ENCODE measurements at places on chromosomes 16 and 17.

- peak; percentile 65 for DNase-seq
Observed at GRCh38 chr17:43673516-43674323, 12.0 kb upstream of the MEOX1 start.

DNA sequence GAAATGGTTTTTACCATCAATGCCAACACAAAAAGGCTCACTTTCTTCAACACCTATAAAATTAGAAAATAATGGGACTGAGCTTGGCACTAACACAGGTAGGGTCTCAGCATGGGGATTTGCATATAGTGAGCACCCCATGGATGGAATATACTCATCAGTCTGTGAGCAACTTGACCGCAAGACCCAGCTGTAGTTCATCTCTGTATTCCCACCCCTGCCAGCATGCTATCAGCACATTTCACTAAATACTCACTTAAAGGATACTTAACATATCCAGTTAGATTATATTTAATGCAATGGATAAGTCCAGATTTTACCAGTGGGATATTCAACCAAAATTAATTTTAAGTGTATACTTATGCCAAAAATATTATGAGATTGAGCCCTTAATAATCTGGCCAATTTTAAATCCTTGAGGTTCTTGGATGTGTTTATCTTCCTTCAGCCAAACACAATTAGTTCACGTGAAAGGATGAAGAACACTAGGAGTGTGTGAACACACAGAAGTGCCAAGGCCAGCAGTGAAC, 66.7 kb downstream of the C16orf95 start:
- no peak for DNase-seq

GRCh38 chr17:40873801-40874200, 6.8 kb upstream of the KRT12 start:
- no peak for DNase-seq

DNA sequence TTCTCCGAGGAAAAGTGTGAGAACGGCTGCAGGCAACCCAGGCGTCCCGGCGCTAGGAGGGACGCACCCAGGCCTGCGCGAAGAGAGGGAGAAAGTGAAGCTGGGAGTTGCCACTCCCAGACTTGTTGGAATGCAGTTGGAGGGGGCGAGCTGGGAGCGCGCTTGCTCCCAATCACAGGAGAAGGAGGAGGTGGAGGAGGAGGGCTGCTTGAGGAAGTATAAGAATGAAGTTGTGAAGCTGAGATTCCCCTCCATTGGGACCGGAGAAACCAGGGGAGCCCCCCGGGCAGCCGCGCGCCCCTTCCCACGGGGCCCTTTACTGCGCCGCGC, at the start of gene ERBB2:
TSS of gene ERBB2 (plus strand) at position 247 of the 330 bp plus-strand sequence. CDS start 175 bp downstream, outside the sequence.
- DNase-seq = peak; percentile 83

DNA sequence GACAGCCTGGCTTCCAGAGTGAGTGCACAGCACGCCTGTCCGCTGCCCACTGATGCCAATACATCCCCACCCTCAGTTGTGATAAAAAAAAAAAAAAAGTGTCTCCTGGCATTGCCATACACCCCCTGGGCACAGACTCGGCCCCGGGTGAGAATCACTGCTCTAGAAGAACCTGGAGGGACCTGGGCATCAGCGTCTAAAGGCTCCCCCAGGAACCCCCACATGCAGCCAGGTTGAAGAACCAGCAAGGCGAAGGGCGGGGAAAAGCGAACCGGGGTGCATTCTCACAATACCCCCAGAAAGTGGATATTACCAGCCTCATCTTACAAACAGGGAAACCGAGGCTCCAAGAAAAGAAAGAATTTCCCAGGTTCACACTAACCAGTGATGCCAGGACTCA, 27.7 kb downstream of the TBC1D16 start:
- no peak for DNase-seq

- no peak for DNase-seq
Observed at GRCh38 chr16:24617502-24617901, 78.1 kb downstream of the RBBP6 start.

DNA sequence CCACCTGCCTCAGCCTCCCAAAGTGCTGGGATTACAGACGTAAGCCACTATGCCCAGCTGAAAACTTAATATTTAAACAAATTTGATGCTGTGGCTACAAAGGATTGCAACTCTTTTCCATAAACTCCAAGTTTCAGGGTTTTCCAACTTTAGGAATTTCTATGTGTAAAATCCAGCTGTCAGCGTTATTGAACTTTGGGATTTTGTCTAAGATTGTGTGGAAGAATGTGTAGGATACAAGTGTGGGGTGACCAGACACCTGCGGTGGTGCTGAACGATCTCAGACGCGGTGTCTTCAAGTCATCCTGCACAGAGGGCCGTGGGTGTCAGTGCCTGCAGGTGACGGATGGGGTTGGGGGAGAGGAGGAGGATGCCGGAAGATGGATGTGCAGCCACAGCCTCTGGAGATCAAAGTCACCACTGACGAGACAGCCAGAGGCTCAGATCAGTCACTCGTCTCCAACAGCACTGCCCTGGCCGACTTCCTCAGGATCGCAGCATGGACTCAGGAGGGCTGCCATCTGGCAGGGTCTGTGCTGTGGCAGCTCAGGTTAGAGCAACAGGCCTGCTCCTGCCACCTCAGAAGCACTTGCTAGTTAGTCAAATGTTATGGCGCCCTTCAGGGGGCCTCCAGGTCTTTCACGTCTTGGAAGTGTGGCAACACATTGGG, 13.0 kb downstream of the ACSF3 start:
- no peak for DNase-seq

DNA sequence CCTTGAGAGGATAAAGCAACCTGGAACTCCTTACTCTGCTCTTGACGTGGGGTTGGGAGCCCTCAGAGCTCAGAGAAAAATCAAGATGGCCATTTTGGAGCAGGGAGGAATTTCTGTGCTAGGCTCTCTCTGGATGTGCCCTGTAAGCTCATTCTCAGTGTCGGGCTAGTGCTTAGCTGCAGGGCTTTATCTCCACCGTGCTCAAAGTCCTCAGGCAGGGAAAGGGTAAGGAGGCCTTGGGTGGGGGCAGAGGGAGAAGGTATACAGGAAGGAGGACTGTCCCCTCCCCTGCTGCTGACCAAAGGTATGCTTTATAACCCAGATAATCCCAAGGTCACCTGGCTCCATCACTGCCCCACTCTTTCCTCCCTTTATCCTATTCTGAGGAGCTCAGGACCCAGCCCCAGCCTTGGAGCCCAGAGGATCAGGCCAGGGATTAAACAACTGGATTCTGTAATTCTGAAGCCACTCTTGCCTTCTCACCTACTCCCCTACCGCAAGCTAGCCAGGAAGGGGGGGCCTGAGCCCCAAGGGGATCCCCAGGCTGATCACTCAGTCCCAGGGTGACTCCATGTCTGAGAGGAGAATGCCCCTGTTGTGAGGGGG, 1.1 kb downstream of the DHRS11 start:
- DNase-seq = no peak

DNA sequence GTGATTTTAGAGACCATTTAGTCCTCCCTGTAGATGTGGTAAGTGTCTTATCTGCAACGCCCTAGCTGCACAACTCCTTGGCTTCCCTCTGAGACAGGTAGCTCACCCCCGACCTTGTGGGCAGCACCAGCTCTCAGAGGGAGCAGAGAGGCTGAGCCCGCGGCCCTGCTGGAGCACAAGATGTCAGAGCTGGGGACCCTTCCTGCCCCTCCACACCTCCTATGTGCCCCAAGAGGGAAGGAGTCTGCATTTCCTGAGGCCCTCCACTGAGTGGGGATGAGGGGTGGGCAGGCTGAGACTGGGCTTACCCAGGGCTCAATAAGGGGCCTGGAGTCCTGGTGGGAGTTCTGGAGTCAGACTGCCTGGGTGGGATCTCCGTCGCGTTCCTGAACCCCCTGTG, 12.2 kb upstream of the ADGRG1 start:
- no peak for DNase-seq

- no peak for DNase-seq
Observed at GRCh38 chr17:68577497-68577821, 23.7 kb downstream of the FAM20A start.
